ENCODE measurements at places on chromosomes 1 and 21. TPM values are rescaled to one million over a fixed set of nuclear protein-coding genes. Genes with fewer than 3 reads are reported as not detected.

GRCh38 chr1:23793861-23794731 is 3.2 kb downstream of the LYPLA2 start:
- H3K4me3 ChIP-seq: no peak overlapping the region
- peaks cover 5% of the 10 kb centered on the region for H3K27me3 ChIP-seq
- H3K36me3 ChIP-seq: no peaks in the 10 kb centered on the region
- H3K27ac ChIP-seq: no peak overlapping the region
- DNase-seq: no peak

ZNF648 gene
- total RNA-seq: not detected

KCNAB2 gene
- 20.4 TPM for total RNA-seq

CLIC6 gene
- 0.17 TPM for total RNA-seq

GRCh38 chr1:22870201-22870871 is 102.3 kb downstream of the LACTBL1 start:
- no peak for DNase-seq
- no peak overlapping the region for H3K27ac ChIP-seq
- peaks cover 11% of the 10 kb centered on the region for H3K27me3 ChIP-seq
- no peak overlapping the region for H3K4me3 ChIP-seq
